ENCODE measurements at places on chromosomes 3 and 15. TPM values are rescaled to one million over a fixed set of nuclear protein-coding genes. Genes with fewer than 3 reads are reported as not detected.

HTR3C gene
- total RNA-seq = not detected

PLXNA1 gene
- total RNA-seq = 16.7 TPM

THAP10 gene
- 5.8 TPM for total RNA-seq

WWTR1 gene
- total RNA-seq = 115 TPM

TIMP4 gene
- total RNA-seq = 10.8 TPM

ERC2 gene
- not detected for total RNA-seq

SERINC4 gene
- not detected for total RNA-seq

CAMKV gene
- 0.35 TPM for total RNA-seq

MESP2 gene
- 0.95 TPM for total RNA-seq

ADAMTS17 gene
- total RNA-seq = 0.18 TPM

IQCB1 gene
- total RNA-seq = 9.6 TPM

CFAP91 gene
- 0.29 TPM for total RNA-seq

WDR93 gene
- total RNA-seq = 0.64 TPM

NME9 gene
- not detected for total RNA-seq

RETNLB gene
- total RNA-seq = not detected

FETUB gene
- 0.14 TPM for total RNA-seq

LRRC3B gene
- total RNA-seq = not detected

ITPKA gene
- total RNA-seq = 2.0 TPM

CCNDBP1 gene
- total RNA-seq = 23.5 TPM

Measured in A549 treated with ZK216348 at 1 μM for 4 hours (cell line).